ENCODE measurements at places on chromosomes 1 and 21.
A peak's percentile ranks its signal among the peaks of the same experiment; 100 is the strongest.

DNA sequence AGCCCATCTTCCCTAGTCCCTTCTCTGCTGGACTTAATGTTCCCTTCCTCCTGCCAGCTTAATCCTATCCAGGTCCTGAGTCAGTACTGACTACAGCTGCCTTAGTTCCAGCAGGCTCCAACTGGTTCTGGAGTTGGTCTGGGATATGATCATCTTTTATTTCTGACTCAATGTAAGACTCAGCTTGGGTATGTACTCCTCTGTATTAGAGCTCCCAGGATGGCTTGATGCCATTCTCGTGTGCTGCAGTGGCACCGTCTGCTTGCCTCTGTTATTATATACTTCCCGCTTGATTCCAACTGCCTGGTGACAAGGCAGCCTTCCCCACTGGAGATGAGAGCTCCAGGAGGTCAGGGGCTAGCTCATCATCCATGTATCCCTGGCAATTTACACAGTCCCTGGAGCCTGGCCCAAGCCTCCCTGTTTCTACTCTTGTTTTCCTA lies 164.4 kb upstream of the DPT start:
- DNase-seq, result peak; percentile 91

DNA sequence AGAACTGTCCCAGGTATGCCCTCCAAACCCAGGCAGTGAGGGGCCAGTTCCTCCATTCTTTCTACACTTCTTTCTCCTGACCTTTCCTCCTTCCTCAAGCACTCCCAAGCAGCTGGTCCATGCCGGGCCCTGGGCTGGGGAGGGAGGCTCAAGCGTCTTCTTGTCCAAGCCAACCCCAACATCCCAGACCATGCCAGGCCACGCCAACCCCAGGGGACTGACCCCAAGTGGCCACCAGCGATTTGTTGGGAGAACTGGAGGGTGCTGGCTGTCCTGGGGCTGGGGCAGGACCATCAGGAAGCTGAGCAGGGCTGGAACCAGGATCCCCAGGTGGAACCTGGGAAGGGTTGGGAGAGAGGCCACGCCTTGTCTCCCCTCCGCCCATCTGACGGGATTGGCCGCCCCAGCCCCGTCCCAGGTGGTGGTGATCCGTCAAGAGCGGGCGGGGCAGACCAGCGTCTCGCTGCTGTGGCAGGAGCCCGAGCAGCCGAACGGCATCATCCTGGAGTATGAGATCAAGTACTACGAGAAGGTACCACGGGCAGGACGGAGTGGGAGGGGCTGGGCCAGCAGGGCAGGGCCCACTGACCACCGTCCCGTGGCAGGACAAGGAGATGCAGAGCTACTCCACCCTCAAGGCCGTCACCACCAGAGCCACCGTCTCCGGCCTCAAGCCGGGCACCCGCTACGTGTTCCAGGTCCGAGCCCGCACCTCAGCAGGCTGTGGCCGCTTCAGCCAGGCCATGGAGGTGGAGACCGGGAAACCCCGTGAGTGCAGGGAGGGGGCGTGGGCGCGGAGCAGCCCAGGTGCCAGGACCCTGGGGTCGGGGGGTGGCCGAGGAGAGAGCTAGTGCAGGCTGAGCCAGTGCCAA lies 29.9 kb downstream of the EPHA8 start:
- DNase-seq, result peak; percentile 19

- peak; percentile 5 for DNase-seq
Measured at GRCh38 chr1:79006564-79006963, at the start of gene ADGRL4. Gene ADGRL4, minus strand, starts transcription at chr1:79006730. Its CDS starts 76 bp downstream, at chr1:79006654.

GRCh38 chr1:230232371-230232771 lies 165.3 kb downstream of the GALNT2 start:
- DNase-seq, result no peak

GRCh38 chr1:183604038-183604808 lies 14.0 kb upstream of the NCF2 start:
- no peak for DNase-seq

DNA sequence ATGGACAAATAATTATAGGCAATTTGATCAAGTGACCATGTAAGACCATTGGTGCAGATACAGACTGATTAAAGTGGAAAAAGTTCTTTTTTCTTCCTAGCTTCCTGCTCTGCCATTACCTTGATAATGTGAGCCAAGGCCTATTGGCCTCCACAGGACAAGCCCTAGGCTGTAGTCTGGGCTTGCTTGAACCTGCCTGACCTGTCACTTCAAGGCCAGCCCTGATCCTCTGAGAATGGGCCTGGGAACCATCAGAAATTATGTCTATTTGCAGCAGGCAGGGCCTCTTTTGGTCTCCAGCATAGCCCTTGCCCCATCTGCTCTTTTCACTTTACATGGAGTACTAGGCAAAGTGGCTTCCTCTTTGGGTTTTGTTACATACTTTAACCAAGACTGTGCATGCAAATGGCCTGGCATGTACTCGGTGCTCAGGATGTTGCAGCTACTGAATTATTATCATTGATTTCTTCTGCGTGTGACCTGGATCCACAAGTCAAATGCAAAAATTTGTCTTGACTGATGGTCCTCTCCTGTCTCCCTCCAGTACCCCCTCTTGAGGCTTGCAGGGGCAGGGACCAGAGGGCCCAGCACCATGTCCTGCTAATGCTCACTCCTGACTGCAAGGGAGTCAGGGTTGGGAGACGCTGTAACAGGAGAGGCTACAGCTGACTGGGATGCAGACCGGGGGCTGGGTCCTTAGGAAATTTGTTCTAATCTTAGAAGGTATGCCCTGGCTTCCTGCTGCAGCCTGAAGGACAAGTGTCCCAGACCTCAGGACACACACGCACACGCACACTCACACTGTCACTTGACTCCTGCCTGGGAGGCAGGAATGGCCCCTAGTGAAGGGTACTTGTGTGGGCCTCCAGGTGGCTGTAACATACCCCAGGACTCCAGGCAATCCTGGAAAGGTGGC lies 39.4 kb downstream of the RCSD1 start:
- peak; percentile 11 for DNase-seq

DNA sequence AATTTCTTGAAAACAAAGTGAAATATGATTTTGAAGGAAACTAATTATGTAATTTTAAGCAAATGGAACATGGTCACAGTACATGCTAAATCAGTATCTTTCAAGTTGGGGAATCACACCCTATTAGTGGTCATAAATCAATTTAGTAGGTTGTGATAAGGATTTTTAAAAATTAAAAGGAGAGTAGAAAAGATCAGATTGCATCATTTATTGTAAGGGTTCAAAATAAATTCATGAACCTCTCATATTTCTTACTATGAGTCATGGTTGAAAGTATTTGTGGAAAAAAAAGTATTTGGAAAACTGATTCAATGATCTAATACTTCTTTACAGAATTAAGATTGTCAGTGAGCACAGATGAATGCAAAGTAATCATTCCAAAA lies 14.6 kb downstream of the ADSS2 start:
- DNase-seq, result no peak

- DNase-seq, result no peak
Measured at GRCh38 chr1:169472738-169473137, 13.0 kb downstream of the SLC19A2 start.

DNA sequence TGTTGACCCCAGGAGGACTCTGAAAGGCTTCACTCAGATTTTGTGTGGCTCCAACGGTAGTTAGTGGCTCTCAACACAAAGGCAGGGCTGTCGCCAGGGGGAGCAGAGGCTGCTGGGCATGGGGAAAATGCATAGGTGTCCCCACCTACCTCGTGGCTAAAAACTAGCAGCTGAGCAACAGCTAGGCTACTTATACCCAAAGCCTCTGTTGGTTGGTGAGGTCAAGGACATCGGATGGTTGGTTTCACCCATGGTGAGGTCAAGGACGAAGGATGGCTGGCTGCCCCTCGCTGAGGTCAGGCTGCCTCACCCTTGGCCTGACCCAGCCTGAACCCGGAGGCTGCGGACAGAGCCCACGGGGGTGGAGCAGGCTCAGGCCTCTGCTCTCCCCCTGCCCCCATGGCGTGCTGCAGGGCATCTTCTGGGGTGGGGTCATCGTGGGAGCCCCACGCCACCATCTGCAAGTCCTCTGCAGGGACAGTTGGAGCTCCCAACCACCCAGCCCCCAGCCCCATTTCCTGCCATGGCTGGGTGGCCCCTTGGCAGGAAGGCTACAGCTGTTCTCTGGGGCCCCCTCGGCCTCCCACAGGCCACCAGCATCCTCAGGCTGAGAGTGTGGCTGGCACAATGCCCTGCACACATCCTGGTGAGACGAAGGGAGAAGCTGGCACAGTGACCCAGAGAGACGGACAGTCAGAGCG lies 8.5 kb upstream of the GNB1 start:
- DNase-seq, result no peak

GRCh38 chr1:183022202-183023145 lies 746 bp upstream of the LAMC1 start:
- DNase-seq, result peak; percentile 96

DNA sequence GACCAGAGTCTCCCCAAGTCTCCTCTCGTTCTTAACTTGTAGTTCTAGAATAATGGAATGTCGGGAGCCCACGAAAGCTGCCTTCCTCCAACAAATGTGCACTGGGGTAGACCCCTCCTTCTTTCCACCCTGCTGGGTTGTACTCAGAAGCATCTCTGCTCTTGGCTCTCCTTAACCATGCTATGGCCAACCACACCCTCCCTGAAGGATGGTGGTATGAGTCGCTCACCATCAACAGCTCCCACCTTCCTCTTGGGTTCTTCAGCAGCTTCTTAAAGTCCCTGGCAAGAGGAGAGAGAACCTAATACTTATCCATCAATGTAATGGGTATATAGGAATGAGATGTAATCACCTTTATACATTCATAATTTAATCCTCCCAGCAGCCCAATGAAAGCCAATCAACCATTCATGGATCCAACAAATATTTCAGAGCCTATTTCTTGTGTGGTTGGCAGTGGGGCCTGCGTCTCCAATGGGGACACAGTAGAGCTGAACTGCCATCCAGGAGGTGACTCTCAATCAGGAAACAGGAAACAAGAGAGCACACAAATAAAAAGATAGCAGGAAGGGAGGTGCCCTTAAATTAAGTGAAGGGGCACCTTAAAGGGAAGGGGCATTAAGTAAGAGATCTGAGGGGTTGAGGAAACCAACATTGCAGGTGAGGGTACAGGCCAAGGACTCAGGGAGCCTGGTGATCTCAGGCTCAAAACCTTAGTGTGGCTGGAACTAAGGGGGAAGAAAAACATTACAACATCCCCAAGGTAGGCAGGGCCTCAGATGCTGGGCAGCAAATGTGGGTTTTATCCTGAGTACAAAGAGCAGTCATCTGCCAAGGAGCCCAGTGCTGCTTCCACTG lies 64.4 kb upstream of the ETS2 start:
- no peak for DNase-seq

- no peak for DNase-seq
Measured at GRCh38 chr1:83689921-83690868, 308.7 kb downstream of the TTLL7 start.

GRCh38 chr21:16563795-16564194 lies 834.0 kb downstream of the USP25 start:
- no peak for DNase-seq

- no peak for DNase-seq
Measured at GRCh38 chr21:25568246-25568645, 39.0 kb downstream of the MRPL39 start.

Data from epithelial cell of esophagus (primary cell).